ENCODE measurements at places on chromosomes 1 and 21.

DNA sequence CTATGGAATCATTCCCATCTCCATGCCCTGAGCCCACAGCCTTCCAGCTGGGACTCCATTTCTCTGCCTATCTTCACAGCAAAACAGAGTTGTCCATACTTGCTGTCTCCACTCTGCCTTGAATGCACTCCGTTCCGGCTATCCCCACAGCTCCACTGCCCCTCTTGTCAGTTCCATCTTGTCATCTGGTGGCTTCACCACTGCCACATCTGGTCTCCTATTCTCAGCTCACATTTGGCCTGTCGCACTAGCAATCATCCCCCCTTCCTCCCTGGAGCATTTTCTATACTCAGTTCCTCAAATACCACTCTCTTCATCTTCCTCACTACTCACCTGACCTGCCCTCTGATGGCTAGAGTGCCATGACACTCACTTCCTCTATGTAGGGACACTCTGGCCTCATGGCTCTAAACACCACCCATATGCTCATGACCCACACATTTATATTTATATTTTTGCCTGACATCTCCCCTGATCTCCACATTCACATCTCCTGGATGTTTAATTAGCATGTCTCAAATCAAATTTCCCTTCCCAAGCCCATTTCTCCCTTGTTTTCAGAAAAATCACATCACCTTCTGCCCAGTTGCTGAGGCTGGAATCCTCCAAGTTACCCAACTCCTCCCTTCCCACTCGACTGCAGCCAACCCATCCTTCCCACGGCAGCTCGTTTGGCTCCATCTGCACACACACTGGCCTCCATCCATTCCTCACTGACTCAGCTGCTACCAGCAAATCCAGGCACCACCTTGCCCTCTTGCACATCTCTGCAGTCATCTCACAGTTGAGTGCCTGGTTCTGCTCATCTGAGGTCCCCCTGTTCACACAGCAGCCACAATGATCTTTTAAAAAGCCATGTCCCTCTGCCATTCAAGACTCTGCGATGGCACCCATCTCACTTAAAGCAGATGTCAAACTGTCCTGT is 6.1 kb downstream of the ZNF692 start:
- no peak for DNase-seq

GRCh38 chr1:56297208-56297607 is 282.2 kb downstream of the PLPP3 start:
- DNase-seq = no peak

DNA sequence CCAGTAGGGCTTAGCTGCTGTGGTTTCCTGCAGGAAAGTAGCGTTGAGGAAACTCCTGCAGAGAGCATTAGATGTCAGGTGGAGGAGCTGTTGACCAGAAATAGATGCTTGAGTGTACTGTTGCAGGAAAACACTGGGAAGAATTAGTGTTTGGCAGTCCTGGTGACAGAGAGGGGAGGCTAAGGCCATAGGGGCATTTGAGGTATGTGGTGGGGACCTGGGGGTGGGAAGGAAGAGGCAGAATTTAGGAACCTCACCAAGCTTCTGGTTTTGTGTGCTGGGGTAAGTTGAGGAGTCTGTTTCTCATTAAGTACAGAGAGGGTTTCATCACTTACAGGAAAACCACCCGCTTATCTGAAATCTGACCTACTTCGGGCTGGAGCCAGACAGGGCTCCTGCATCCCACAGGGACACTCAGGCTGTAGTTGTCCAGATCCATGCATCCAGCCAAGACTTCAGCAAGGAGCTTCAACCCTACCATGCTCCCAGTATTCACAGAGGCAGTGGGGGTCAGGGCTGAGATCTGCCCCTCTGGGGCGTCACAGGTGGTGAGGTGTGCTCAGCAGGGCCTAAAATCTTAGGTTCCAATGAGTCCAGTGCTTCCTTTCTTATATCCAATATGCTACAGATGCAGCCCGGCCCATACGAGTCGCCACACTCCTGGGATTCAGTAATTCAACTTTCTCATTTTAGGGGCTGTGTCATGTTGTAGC is 15.1 kb downstream of the SH2D2A start:
- DNase-seq = no peak

- DNase-seq = no peak
Measured at GRCh38 chr1:167128261-167129227, 34.7 kb downstream of the STYXL2 start.

DNA sequence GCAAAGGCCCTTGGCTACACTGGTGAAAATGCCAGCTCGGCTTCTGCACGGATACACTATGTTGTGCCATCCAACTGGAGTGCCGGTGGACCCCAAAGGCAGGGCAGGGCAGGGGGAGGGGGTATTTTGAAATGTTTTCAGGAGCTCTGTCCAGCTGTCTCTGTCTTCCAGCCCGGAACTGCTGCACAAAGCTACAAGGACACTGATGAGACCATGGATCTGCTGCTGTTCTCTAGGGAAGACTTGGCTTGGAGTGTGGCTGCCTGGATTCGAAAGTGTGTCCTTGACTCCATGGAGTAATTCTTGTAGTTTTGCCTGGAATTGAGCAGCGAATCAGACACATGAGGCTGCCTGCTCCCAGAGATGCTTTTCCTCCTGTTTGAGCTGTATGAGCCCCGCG is 42.4 kb downstream of the TTC39A start:
- DNase-seq = no peak

DNA sequence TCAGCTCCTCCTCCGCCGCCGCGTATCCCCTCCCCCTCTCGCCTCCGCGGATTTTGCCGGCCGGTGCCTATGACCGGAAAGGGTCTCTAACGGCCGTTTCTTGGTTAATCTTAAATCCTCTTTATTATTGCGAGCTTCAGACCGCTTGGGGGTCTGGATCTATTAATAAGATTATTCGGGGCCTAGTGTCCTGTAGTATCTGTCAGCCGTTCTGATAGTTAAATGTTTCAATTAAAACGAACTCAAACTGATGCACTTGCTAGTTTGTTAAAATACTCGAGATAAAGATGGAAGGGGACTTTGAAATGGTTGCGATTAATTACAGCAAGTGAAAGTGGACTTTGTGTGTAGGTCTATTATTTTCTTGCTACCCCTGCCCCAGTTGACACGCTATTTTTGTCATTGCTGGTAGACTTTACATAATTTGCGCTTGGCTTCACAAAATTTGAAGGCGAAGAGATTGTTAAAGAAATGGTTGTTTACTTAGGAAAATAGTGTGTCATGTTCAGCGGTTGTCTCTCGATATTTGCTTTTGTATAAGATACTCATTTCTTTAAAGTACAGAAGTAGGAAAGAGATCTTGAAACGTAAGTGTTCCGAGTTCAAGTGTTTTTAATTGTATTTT is 779 bp downstream of the SON start:
- no peak for DNase-seq

DNA sequence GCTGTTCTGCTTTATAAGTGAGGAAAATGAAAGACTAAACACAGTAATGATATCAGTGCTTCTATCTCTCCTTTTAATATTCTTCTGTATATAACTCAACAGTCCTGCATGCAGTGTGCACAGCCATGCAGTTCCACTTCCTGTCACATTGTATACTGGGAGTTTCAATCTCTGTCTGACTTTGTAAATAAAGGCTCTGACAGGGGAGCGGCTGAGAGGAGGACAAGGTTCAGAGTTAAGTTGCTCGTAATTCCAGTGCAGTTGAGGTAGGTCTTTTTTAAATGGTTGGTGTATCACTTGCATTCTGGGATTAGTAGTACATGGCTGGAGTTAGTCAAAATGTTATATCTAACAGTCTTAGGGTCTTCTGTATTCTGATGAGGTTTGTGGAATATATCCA is 264.5 kb downstream of the OLFM3 start:
- DNase-seq = no peak

DNA sequence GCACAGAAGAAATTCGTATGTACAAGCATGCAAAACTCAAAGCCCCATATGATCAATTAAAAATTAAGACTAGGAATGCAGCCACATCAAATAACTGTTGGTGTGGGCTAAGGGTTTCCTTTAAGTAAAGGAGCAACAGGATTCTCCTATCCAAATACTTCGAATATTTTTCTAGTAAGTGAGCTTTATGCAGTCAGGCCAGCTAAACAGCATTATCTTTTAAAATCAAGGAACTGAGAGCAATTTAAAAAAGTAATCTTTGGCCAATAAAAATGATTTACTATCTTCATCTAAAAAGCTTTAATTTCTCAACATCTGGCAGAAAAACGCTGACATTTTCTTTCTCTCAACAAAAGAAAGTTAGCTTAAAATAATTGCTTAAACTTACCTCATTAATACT is 19.8 kb downstream of the CNN3 start:
- no peak for DNase-seq

Measured in T-cell (primary cell).